Stimulated activated CD4-positive, alpha-beta T cell treated with anti-CD3 and anti-CD28 coated beads, TNF-alpha, amount 100 ng/mL, for 48 hours (primary cell): ENCODE measurements at places on chromosomes 4 and X.

- DNase-seq: no peak
These were observed 24.8 kb upstream of the SMARCA5 start for GRCh38 chr4:143488687-143489086.

GRCh38 chr4:63901304-63901703, 507.9 kb downstream of the TECRL start:
- DNase-seq: no peak

GRCh38 chr4:71201057-71201456, 137.8 kb upstream of the SLC4A4 start:
- DNase-seq: no peak

GRCh38 chr4:119299260-119299671, 22.7 kb downstream of the FABP2 start:
- no peak for DNase-seq

GRCh38 chrX:150704030-150704613, 10.9 kb downstream of the MTMR1 start:
- DNase-seq: no peak

GRCh38 chr4:185242749-185243533, 33.5 kb downstream of the SNX25 start:
- no peak for DNase-seq

DNA sequence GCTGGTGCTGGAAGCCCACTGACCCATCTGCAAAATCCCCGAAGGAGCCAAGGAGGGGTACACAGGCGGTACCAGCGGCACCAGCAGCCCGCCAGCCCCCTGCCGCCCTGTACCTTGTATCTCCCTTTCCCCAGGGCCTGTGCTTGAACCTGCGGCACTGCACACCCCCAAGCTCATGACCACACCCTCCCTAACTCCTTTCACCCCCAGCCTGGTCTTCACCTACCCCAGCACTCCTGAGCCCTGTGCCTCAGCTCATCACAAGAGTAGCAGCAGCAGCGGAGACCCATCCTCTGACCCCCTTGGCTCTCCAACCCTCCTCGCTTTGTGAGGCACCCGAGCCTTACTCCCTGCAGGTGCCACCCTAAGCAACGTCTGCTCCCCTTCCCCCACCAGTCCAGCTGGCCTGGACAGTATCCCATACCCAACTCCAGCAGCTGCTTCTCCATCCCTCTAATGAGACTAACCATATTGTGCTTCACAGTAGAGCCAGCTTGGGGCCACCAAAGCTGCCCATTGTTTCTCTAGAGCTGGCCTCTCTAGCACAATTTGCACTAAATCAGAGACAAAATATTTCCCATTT, 94.9 kb downstream of the LARP1B start:
- no peak for DNase-seq
